CMK (cell line): ENCODE measurements at places on chromosomes 1 and 21.

DNA sequence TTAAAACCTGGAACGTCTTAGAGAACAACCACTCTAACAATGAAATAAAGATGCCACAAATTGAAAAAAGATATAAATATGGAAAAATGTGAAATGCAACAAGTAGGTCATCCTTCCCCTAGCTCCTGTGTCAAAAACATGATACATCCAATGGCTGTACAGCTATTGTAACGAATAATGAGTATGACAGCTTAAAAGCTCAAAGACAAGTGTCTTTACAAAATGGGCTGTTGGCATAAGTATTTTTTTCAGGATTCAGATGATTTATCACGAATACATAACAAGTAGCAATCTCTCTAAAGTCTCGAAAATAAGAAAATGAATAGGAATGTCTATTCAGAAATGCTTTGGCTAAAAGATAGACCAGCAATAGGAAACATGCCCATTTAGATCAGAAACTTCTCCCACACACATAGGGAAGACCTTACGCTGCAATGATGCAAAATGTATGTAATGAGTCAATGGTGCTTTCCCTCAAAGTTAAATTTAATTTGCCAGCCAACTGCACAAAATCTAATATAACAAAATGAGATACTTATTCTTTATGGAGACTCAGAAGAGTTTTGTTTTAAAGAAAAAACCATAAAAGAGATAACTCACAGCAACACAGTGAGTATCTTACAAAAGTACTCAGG is 8.3 kb downstream of the TGFBR3 start:
- DNase-seq: no peak

GRCh38 chr21:29332461-29333362 is 34.0 kb downstream of the BACH1 start:
- DNase-seq: no peak

GRCh38 chr1:54519709-54520108 is 28.3 kb upstream of the ACOT11 start:
- DNase-seq: no peak

GRCh38 chr1:9031484-9032259 is 5.4 kb upstream of the SLC2A7 start:
- no peak for DNase-seq

GRCh38 chr1:32204943-32205361 is 519 bp upstream of the IQCC start:
- no peak for DNase-seq

- DNase-seq: no peak
Observed at GRCh38 chr1:35674111-35674510, 32.8 kb upstream of the PSMB2 start.

- no peak for DNase-seq
Observed at GRCh38 chr1:203045821-203046594, 19.7 kb downstream of the PPFIA4 start.

DNA sequence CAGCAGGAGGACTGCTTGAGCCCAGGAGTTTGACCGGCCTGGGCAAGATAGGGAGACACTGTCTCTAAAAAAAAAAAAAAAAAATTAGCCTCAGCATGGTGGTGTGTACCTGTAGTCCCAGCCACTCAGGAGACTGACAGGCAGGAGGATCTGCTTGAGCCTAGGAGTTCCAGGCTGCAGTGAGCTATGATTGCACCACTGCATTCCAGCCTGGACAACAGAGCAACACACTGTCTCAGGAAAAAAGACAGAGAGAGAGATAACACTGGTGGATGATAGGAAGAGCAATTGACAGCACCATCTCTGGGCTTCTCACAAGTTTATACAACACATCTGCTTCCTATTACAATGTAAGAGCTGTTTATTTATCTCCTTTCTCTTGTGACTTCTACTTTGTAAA is 2.4 kb upstream of the RNU11 start:
- DNase-seq: no peak

GRCh38 chr21:16534408-16535101 is 804.8 kb downstream of the USP25 start:
- no peak for DNase-seq

DNA sequence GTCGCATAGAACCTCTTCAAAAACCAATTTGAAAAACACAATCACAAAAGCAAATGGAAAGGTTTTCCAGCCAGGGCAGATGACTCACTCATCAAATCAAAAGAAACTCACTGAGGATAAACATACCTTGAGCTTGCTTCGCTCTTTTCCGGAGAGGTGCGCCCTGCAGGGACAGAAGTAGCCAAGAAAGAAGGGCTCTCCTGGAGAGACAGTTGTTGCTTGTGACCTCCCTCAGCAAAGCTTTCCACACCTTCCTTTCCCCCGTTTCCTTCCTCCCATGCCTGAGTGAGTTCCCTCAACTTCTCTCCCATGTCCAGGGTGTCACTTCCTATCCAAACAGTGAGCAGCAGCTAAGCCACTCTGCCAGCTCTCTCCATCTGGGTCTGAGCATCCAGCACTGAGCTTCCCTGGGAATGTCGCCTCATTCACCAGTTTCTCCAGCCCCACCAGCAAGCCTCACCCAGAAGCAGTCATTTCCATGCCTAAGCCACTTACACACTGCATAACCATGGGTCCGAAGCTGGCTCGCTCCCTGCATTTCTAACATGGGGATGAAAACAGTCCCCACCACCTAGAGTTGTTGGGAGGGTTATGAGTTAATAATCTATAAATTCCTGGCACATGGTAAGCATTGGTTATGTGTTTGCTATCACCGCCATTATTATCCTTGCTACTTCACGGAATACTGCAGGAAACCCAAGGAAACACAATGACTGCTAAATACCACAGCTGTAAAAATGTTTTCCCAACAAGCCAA is 75.0 kb downstream of the PTPN14 start:
- no peak for DNase-seq
